Coronary artery (tissue), 2 donors: ENCODE measurements at places on chromosomes 6 and 20.

GRCh38 chr6:159309723-159310122 lies 140.5 kb downstream of the FNDC1 start:
- no peak for DNase-seq

DNA sequence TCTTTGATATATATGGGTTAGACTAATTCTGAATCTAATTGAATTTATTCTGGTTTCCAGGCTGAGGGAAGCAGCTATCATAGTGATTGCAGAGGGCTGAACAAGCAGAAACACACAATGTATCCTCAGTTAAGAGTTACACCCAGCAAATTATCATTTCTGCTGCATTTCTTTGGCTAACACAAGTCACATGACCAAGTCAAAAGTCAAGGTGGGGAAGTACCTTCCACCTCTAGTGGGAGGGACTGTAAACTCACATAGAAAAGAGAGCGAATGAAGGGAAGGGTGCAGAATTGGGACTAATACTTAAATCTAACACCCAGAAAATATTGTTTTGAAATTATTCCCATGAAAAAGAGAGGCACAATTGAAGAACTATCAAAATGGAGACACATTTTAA lies 719.7 kb upstream of the MMS22L start:
- DNase-seq: no peak

DNA sequence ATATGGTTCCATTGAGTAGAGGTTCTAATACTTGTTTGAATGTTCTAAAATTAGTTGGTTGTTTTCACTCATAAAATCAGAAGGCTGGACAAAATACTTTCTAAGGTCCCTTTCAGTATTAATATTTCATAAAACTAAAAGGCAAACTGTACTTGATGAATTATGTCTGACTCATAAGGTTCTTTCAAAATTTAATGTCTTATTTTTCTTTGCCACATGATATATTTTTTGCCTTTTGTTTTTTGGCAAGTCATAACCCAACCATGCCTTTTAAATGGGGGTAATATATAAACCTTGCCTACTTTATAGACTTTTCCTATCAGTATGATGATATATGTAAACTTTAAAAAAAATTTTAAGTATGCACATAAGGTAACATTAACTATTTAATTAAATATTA lies 244.7 kb downstream of the PTPRK start:
- DNase-seq: no peak

- DNase-seq: no peak
Measured at GRCh38 chr20:48621376-48622078, 206.3 kb downstream of the PREX1 start.

DNA sequence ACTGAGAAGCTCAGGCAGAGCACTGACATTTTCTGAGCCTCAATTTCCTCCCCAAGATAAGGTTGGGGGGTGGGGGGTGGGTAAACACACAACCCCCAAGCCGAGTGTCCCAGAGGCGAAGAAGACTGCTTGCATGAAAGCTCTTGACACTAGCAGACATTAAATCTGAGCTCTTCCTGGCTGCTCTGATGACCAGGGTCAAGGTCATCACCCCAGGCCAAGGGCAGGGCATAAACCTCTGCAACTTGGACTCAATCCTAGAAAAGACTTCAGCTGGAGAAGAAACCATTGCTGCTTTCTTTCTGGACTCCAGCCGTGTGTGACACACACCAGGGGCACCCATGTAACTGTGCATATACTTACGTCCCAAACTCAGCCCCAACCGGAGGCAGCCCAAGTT lies 109.0 kb downstream of the BANF2 start:
- DNase-seq: no peak

DNA sequence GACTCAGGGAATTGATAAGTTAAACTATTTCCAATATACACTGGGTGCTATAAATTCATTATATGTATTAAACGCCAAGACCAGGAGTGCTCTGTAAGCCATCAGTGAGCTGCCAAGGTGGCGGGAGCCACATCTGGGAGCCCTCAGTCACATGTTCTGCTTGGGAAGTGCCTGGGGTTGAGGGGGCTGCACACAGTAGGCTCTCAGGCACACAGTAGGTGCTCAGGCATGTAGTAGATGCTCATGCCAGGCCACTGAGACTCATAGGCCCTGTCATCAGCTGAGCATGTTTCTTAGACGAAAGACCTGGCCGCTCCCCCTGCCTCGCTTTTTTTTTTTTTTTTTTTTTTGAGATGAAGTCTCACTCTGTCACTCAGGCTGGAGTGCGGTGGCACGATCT lies 83.3 kb upstream of the BHLHE23 start:
- no peak for DNase-seq

DNA sequence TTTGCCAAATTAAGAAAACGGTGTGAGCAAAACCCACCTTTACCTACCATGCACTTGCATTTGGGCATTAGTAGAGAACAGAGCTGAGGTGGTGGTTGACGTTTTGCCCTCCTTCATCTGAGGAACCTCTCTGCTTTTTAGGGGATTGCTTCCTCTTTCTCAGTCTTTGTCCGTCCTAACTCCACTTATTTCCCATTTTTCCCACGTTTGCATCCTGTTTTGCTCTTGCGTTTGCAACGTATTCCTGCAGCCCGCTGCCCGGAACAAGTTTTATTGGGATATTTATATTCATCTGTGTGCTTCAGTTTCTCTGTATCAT lies 374 bp upstream of the SERINC1 start:
- no peak for DNase-seq

- DNase-seq: no peak
Measured at GRCh38 chr6:18527836-18528743, 140.9 kb downstream of the RNF144B start.

GRCh38 chr6:21200134-21200870 lies 393.2 kb upstream of the SOX4 start:
- DNase-seq: no peak

GRCh38 chr6:170277893-170278742 lies 12.8 kb downstream of the DLL1 start:
- no peak for DNase-seq

GRCh38 chr6:29764422-29765196 lies 41.4 kb downstream of the HLA-F start:
- no peak for DNase-seq

DNA sequence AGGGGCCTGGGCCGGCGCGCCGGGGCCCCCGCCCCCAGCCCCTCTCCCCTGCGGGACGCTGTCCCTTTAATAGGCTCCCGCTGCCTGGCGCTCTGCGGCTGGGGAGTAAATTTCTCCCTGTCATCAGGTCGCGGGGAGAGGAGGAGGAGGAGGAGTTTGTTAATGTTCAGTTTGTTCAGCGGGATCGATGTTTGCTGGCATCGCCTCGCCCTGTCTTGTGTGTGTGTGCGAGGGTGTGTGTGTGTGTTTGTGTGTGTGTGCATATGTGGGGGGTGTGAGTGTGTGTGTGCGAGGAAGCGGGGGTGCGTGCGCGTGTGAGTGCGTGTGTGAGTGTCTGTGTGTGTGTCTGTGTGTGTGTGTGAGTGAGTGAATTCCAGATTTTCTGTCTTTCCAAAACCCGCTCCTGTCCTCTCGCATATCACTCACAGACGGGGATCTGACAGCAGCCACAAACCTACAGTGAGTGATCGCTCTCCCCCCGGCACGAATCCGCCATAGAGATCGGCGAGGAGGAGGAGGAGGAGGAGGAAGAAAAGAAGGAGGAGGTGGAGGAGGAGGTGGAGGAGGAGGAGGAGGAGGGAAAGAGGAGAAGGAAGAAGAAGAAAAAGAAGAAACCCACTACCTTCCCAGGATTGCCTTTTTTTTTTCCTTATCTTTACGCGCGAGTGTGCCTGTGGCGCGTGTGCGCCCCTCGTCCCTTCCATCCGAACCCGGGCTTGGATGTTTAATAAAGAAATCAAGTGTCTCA lies at the start of gene TSHZ2:
Gene TSHZ2 (plus strand): TSS at position 169 of the 748 bp plus-strand sequence. CDS start 936 bp downstream, outside the sequence.
- no peak for DNase-seq

GRCh38 chr6:125008957-125009356 lies 46.7 kb downstream of the RNF217 start:
- DNase-seq: no peak

DNA sequence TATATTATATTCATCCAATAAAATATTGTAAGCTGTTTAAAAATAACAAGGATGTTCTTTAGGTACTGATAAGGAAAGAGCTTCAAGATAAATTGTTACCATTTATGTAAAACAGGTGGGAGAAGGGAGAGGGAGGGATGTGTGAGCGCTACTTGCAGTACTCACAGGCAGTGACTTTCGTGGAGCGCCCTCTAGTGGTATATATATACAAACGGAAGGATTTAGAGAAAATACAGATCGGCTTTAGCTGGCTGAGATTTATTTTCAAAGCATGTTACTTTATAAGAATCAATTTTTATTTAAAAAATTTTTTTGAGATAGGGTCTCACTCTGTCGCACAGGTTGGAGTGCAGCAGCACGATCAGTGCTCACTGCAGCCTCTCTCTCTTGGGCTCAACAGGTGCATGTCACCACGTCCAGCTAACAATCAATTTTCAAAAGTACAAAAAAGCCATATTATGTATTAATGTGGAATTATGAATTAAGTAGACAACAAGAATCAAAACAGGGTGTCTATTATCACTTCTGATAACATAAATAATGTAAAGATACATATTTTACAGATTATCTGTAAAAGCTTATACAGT lies 3.3 kb upstream of the MOG start:
- no peak for DNase-seq

GRCh38 chr6:140459209-140459608 lies 1084.8 kb upstream of the CITED2 start:
- DNase-seq: no peak

DNA sequence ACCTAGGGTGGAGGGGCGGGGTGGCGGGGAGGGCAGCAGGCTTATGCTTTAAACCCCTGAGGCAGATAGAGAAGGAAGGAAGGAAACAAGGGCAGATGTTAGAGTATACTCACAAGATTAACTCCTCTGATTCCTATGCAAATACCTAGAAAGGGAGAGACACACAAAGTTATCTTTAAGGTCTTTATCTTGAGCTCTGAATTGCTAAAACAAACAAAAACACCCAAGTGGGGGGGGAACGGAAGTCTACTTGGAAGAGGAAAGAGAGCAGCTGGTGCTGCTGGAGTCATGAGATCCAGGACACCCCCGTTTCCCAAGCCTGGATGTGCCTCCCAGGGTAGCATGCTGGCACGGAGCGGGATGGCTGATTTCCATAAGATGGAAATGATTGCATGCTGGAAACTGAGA lies 43.4 kb downstream of the PLAGL1 start:
- no peak for DNase-seq

GRCh38 chr6:100194535-100194934 lies 200.5 kb upstream of the MCHR2 start:
- DNase-seq: no peak

DNA sequence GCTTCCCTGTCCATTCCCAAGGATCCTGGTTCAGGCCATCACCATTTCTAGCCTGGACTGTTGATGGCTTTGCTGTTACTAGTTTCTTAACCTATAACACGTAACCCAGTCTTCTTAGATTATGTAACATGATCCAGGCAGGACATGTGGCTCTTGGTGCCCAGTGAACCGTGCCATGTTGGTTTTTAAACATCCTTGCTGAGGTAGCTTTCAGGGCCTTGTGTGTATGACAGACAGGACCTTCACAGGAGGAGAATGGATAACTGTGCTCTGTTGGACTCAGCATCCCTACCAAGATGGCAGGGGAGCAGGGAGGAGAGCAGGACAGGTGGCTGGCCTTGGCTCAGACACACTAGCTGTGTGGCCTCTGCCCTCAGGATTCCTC lies 46.8 kb downstream of the PANK2 start:
- DNase-seq: no peak

DNA sequence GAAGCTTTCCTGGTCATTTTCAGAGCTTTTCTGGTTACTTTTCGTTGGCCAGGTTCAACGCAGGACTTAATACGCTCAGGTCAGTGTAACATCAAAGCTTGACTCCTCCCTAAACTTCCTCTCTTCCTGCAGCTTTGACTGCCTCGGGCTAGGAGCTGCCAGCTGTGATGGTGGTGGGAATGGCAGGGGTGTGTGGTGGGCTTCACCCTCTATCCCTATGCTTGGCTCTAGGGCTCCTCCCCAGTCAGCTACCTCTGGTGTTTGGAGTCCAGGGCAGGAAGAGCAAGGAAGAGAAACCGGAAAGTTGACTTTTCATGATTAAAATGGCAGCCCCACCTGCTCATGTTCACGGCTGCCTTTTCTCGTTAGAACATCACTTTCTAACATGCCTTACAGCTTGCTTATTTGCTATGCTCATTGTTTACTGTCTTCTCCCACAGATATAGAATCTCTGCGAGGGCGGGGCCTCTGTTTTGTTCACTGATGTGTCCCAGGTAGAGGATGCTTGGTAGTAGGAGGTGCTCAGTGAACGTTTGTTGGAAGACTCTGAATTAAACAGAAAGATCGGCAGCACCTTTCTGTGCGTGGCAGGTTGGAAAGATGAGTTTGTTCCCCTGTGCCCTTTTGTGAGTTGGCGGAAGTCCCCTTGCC lies 16.1 kb upstream of the PPP1R14C start:
- peak; percentile 29 for DNase-seq

DNA sequence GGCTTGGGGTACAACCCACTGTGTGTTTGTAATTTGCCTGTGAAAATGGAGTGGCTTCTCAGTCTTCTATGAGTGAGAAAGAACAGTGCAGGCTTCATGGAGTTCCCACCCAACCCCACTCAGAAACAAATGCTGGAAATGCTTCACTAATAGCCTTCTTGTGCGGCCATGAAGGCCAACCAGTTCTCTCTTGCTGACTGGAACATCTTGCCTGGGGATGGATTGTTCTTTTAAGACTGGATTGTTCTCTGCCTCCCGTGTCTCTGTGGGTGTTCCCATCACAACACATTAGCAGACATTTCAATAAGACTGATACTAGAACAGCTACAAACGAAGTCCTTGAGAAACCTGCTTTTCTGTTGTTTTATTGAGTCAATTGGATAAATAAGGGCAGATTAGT lies 110.6 kb downstream of the PPP1R14C start:
- no peak for DNase-seq

DNA sequence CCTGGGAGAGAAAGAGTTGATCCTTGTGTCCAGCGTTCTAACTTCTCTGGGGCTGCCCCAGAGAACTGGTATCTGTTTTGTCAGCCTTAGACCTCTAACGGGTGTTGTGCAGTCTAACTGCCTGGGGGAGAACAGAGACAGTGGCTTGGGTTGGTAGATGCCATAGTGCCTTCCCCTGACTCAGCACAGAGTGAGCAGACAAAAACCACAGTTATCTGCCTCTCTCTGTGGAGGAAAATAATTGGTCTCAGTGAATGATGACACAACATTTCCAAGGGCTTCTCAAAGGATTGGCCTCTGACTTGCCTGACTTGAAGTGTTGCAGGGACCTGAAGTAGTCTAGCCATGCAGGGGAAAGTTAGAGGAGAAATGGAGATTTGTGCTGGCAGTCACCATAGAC lies 226.2 kb upstream of the MAN1A1 start:
- DNase-seq: no peak

DNA sequence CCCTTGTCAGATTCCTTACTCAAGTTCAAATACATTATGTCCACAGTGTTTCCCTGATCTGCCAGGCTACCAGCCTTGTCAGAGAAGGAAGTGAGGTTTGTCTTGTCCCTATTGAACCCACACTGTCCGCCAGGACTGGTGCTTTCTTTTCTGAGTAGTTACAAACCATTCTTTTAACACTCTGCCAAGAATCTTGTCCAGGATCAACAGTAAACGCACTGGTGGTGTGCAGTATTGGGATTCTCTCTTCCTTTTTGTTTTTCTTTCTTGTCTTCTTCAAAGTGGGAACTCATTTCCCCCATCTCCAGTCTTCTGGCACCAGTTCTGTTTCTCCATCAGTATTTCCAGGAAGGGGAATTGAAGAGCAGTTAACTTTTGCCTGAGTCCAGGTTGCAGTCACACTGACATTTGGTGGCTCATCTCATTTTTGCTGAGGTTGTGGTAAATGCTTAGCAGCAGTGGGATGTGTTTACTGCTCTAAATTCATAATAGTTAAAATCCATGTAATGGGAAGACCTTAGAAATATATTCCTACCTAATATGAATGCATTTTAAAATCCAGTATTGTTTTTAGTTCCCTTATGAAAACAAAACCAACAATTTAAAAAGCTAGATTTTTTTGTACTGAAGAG lies 295.3 kb downstream of the PRL start:
- no peak for DNase-seq
